GM12878 (cell line): ENCODE measurements at places on chromosomes 3 and 15. TPM values are rescaled to one million over a fixed set of nuclear protein-coding genes. Genes with fewer than 3 reads are reported as not detected.

- no peak for DNase-seq
- no peak overlapping the region for H3K27ac ChIP-seq
- H3K27me3 ChIP-seq, result no peaks in the 10 kb centered on the region
- H3K4me3 ChIP-seq, result no peak overlapping the region
These were observed 82.6 kb downstream of the TGFBR2 start for GRCh38 chr3:30688776-30689641.

DNA sequence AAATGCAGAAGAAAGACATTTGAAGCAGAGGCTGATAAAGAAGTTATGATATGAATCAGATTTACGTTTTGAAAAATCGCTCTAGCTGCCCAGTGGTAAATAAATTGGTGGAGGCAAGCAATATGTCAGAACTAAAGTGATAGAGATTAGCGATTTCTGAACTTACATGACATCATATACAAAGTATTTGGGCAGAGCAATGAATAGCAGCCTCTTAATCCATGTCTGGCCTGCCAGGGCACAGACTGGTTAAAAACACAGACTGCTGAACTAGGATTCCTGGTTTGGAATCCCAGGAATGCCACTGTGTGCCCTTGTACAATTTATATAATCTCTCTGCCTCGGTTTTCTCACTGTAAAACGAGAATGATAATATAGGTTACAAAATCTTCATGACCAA, 243.1 kb upstream of the SETMAR start:
- no peak overlapping the region for H3K4me3 ChIP-seq
- peaks cover 7% of the 10 kb centered on the region for H3K4me1 ChIP-seq
- H3K27ac ChIP-seq, result no peak overlapping the region
- H3K36me3 ChIP-seq, result no peaks in the 10 kb centered on the region
- DNase-seq, result no peak

- no peaks in the 10 kb centered on the region for H3K4me1 ChIP-seq
- H3K27me3 ChIP-seq, result no peaks in the 10 kb centered on the region
- no peak for DNase-seq
- no peak overlapping the region for H3K4me3 ChIP-seq
- no peaks in the 10 kb centered on the region for H3K36me3 ChIP-seq
These were observed 13.9 kb upstream of the ZBBX start for GRCh38 chr3:167394003-167394402.

- no peak overlapping the region for H3K27ac ChIP-seq
- H3K36me3 ChIP-seq, result no peaks in the 10 kb centered on the region
- no peak for DNase-seq
These were observed 17.7 kb upstream of the SNRK start for GRCh38 chr3:43268636-43269035.

GRCh38 chr15:43094416-43095030, 11.3 kb downstream of the UBR1 start:
- no peaks in the 10 kb centered on the region for H3K36me3 ChIP-seq
- H3K27ac ChIP-seq, result no peak overlapping the region
- H3K27me3 ChIP-seq, result no peaks in the 10 kb centered on the region

DNA sequence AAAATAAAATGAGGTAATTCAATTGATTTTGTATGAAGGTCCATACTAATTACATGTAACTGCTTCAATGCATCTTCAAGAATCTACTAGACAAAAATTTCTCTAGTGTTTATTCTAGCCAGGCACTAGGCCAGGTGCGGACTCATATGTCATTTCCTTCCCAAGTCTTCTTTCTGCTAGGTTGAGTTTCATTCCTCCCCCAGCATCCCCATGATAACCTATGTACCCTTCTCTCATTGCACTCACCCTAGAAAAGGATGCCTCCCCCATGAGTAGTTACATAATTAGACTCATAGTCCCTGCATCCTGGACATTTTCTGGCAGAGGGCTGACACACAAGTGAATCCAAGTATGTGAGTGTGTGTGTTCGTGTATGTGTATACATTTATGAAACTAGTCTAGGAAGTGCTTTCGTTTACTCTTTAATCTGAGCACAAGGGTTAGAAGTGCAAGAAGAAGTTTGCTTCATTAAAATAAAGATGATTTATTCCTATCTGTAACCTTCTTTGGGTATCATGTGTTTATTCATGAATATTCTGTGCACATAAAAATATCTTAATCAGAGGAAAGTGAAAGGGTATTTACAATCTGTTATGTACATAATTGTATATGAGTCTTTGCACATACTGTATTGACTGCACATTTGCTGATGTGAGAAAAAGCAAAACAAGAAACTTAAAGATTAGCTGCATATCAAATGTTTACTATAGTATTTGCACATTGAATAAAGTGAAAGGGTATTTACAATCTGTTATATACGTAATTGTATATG, 585.6 kb upstream of the ZNF717 start:
- H3K36me3 ChIP-seq, result no peaks in the 10 kb centered on the region
- H3K4me1 ChIP-seq, result no peaks in the 10 kb centered on the region

GRCh38 chr15:85592148-85592547, 202.6 kb downstream of the KLHL25 start:
- DNase-seq, result no peak
- H3K4me1 ChIP-seq, result no peaks in the 10 kb centered on the region

DNA sequence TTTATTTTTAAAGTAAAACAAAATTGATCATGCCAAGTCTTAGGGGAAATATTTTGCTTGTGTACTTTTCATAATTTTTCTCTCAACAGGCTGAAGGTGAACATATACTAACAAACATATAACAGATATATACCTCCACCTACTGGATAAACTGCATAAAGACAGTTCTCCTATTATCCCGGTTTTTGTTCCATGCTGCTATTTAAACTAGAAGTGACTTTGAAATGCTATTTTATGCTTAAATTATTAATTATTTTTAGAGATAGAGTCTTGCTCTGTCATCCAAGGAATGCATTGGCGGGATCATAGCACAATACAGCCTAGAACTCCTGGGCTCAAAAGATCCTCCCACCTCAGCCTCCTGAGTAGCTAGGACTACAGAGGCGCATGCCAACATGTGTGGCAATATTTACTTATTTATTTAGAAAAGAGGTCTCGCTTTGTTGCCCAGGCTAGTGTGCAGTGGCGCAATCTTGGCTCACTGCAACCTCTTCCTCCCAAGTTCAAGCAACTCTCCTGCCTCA, 49.8 kb downstream of the ST3GAL6 start:
- DNase-seq, result no peak
- H3K27ac ChIP-seq, result no peak overlapping the region
- H3K4me1 ChIP-seq, result no peaks in the 10 kb centered on the region
- H3K27me3 ChIP-seq, result no peaks in the 10 kb centered on the region
- no peak overlapping the region for H3K4me3 ChIP-seq
- H3K36me3 ChIP-seq, result no peaks in the 10 kb centered on the region

- H3K4me1 ChIP-seq, result no peaks in the 10 kb centered on the region
- H3K4me3 ChIP-seq, result no peak overlapping the region
- DNase-seq, result no peak
- no peaks in the 10 kb centered on the region for H3K36me3 ChIP-seq
These were observed 168.8 kb upstream of the MANF start for GRCh38 chr3:51216291-51216690.

DNA sequence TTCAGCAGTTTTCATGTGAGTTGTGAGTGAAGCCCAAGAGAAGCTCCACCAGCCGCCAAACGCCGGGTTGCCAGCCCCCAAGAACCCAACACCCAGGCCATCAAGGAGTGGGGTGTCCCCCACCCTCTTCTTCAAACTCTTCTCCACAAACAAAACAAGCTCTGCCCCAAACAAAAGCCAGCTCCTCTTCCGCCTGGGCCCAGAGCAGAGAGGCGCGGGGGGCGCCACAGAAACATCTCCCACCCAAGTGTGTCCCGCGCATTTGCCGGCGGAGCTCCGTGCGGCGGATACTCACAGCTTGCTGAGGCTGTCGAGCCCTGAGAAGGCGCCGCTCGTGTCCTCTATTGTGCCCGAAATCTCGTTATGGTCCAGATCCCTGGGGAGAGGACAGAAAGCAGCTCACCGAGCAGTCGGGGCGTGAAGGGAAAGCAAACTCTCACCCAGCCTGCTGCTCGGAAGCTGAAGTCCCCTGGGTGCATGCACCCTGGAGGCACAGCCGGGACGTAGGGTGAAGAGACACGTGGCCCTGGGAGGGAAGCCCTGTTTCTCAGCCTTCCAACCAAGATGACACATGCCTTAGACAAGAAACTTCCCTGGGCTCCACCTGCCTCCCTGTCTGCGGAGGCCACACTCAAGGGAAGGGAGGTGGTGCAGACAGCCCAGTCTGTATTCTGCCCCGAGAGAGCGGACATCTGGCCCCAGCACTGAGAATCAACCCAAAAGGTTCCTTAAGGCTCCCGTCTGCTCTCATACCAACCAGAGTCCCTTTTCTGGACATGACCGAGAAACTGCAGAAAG, 95.7 kb downstream of the LRIG1 start:
- H3K27me3 ChIP-seq, result no peaks in the 10 kb centered on the region
- no peak for DNase-seq
- H3K27ac ChIP-seq, result no peak overlapping the region

- H3K27ac ChIP-seq, result no peak overlapping the region
- H3K36me3 ChIP-seq, result no peaks in the 10 kb centered on the region
These were observed 85.0 kb upstream of the CNTN6 start for GRCh38 chr3:1007866-1008265.

GRCh38 chr3:30169487-30169886, 436.9 kb upstream of the TGFBR2 start:
- H3K27me3 ChIP-seq, result no peaks in the 10 kb centered on the region; the same call in 1 of the 2 replicates
- no peak overlapping the region for H3K27ac ChIP-seq
- H3K4me3 ChIP-seq, result no peak overlapping the region
- H3K36me3 ChIP-seq, result no peaks in the 10 kb centered on the region
- no peak for DNase-seq

DNA sequence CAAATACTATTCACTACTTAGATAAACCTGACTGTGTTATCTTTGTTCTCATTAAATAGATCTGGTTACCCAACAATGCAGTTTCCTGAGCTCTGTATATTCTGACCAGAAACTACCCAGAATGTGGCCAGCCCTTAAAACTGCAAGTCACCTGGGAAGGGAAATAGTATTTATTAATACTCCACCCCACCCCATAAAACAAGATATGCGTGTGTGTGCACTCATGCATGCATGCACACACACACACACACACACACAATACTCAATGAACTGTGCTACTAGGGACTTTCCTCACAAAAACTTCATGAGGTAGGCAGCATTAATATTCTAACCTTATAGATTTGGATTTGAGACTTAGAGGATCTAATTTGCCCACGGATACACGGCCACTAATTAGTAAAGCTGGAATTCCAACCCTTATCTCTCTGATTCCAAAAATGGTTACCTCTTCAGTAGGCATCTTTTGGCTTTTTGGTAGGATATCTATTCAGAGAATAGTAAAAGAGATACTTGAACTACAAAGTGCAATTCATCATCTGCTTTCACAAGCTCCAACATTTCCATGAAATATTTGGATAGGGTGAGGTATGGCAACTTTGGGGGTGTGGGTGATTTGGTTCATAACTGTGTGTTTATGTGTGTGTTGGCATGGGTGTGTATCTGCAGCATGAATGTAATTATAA, 197.0 kb upstream of the CFAP20DC start:
- H3K27me3 ChIP-seq, result no peaks in the 10 kb centered on the region
- H3K4me1 ChIP-seq, result peaks cover 18% of the 10 kb centered on the region
- no peak overlapping the region for H3K4me3 ChIP-seq
- H3K36me3 ChIP-seq, result no peaks in the 10 kb centered on the region

DNA sequence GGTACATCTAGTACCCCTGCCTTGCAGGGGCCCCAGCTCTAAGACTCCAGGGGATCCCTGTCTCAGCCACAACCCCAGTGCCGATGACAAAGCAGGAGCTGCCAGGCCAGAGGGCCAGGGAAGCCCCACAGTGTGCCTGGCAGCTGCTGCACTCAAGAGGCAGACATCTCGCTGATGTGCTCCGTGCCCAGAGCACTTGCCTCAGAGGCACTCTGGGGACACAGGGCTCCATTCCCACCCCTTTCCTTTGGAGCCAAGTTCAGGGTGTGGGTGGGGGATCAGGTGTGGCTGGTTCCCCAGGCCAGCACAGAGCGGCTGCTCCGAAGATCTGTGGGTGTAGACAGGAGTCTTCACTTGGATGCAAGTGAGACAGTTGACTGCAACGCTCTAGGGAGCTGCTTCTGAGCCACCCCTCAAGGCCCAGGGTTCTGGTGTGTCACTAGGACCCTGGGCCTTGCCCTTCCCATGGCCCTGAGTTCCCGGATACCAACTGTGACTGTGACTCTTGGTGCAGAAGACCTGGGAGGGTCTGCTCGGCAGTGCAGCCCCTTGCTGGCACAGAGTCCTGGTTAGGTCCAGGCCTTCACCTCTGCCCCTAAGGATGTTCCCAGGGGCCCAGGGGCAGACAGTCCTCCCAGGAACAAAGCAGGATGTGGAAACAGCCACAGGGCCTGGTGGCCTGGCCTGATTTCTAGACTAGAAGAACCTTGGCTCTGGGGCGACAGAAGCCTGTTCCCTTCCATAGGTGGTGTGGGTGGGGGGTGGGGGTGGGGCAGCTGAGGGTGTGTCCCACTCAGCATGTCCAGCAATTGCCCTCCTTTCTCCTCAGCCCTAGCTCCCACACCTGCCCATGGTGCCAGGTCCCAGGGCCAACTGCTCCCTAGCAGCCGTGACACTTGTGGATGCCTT, 2.5 kb downstream of the NT5DC2 start:
- H3K4me3 ChIP-seq, result peak overlapping the region; percentile 81
- no peak for DNase-seq
- H3K36me3 ChIP-seq, result peaks cover 10% of the 10 kb centered on the region
- no peaks in the 10 kb centered on the region for H3K27me3 ChIP-seq
- H3K27ac ChIP-seq, result no peak overlapping the region

GRCh38 chr3:187840856-187841255, 95.6 kb upstream of the BCL6 start:
- H3K36me3 ChIP-seq, result no peaks in the 10 kb centered on the region
- no peak overlapping the region for H3K27ac ChIP-seq
- no peak overlapping the region for H3K4me3 ChIP-seq
- no peaks in the 10 kb centered on the region for H3K27me3 ChIP-seq
- no peaks in the 10 kb centered on the region for H3K4me1 ChIP-seq
- DNase-seq, result no peak

- H3K4me1 ChIP-seq, result peaks cover 10% of the 10 kb centered on the region
- H3K4me3 ChIP-seq, result no peak overlapping the region
- DNase-seq, result no peak
- no peak overlapping the region for H3K27ac ChIP-seq
- no peaks in the 10 kb centered on the region; the same call in 1 of the 2 replicates for H3K27me3 ChIP-seq
These were observed 103.1 kb downstream of the LRIG1 start for GRCh38 chr3:66397745-66398144.

GRCh38 chr15:101723171-101723873, 951 bp downstream of the TARS3 start:
- H3K4me3 ChIP-seq, result peak overlapping the region; percentile 87
- peak; percentile 82 for DNase-seq
- H3K27ac ChIP-seq, result peak overlapping the region; percentile 65
- peaks cover 3% of the 10 kb centered on the region; the same call in 1 of the 2 replicates for H3K4me1 ChIP-seq
- peaks cover 2% of the 10 kb centered on the region; the same call in 1 of the 2 replicates for H3K36me3 ChIP-seq

COL6A5 gene
- not detected in 2 replicates for polyA plus RNA-seq

DZIP1L gene
- not detected in 2 replicates for polyA plus RNA-seq

EIF5A2 gene
- 2.2 and 3.1 TPM in 2 replicates for polyA plus RNA-seq

MKRN2OS gene
- polyA plus RNA-seq, result 0.37 TPM in 1 of 2 replicates, not detected in the other

PRC1 gene
- polyA plus RNA-seq, result 101 and 109 TPM in 2 replicates

KBTBD13 gene
- polyA plus RNA-seq, result not detected in 2 replicates

GOLGA8B gene
- polyA plus RNA-seq, result 57.8 and 77.3 TPM in 2 replicates
